NCI-H187 treated with DMSO at 0.1 percent for 48 hours (cell line): ENCODE measurements at places on chromosomes 2 and 18.

GRCh38 chr2:208186465-208186864 lies 3.4 kb downstream of the C2orf80 start:
- DNase-seq: no peak

GRCh38 chr2:179252423-179252822 lies 12.2 kb downstream of the SESTD1 start:
- DNase-seq: no peak

DNA sequence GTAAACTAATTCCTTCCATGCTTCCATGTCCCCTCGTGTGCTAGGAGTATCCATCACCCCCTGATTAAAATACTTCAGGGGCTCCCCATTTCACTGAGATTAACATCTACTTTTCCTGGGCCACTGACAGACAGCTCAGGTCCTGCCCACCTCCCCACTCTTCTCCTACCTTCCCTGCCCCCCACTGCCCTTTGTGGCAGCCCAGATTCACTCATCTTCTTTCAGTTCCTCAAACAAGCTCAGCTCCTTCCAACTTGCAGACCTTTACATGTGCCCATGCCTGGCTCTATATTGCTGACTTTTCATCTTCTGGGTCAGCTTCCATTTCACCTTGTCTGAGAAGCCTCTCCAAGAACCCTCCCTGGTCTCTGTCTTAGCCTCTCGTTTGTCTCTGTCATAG lies 12.0 kb downstream of the RUFY4 start:
- DNase-seq: no peak

GRCh38 chr2:183283209-183283608 lies 159.0 kb downstream of the NUP35 start:
- no peak for DNase-seq

- DNase-seq: no peak
Observed at GRCh38 chr2:101843048-101843447, 145.5 kb downstream of the MAP4K4 start.
